ENCODE measurements at places on chromosomes 3 and 15.

DNA sequence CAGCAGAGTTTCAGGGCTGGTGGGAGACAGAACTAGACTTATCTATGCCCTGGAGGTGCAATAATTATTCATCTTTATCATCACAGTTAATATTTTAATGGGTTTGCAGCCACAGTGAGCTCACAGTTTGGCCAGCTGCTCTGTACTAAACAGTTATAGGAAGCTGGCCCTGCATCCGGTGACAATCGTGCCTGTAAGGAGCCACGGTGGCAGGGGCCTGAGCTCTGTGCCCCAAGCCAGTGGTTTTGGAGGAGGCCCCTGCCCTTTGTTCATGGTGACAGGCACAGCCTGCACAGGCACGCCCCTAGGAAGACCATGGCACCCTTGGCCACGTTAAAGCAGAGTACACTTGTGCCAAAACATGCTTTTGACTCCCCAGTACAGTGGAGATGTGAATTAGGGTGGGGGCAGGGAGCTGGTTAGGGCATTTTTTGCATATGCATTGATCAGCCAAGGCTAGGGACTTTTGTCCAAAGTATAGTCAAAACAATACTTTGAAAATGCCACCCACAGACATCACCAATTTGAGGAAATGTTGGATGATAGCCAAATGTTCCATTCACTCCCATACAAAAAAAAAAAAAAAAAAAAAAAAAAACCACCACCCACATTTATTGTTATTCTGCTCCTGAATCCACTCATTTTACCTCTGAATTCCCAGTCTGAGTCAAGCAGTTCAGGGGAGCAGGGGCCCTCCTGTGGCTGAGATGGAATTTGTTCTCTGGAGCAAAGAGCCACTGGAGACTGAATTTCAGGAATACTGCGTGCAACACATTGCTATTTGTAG lies 3.4 kb upstream of the RFTN1 start:
- peak; percentile 62 for DNase-seq

GRCh38 chr3:33831053-33831452 lies 32.6 kb downstream of the PDCD6IP start:
- DNase-seq, result no peak

DNA sequence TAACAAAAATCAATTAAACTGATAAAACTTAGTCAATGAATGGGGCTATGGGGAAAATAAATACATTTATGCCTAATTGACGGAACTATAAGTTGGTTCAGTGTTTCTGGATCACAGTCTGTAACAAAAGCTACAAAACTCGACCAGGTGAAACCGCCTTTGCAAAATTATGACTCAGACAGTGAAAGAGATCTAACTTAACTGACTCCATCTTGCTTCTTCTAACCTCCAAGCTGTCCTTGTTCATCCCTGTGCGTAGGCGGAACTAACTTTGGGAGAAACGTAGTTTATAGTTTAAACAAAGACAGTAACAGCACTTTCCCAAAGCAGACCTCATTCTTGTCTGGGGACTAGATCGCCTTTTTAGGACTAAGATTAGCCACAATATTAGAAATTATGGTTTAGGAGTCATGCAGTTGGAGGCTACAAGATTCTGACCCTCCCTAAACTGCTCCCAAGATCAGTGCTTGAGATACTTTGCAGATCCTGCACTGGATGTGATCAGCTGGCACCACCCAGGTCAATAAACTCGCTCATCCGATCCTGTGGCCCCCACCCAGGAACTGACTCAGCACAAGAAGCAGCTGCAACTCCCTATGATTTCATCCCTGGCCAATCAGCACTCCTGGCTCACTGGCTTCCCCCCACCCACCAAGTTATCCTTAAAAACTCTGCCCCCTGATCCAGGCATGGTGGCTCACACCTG lies 7.2 kb upstream of the MFGE8 start:
- peak; percentile 91 for DNase-seq

- no peak for DNase-seq
Measured at GRCh38 chr3:89455240-89455639, 347.8 kb downstream of the EPHA3 start.

- no peak for DNase-seq
Measured at GRCh38 chr3:47149339-47149933, 14.5 kb downstream of the SETD2 start.

GRCh38 chr15:69615736-69616135 lies 163.1 kb downstream of the RPLP1 start:
- DNase-seq, result no peak

GRCh38 chr15:67796196-67797127 lies 28.8 kb upstream of the SKOR1 start:
- DNase-seq, result no peak
